A673 (cell line): ENCODE measurements at places on chromosomes 1 and 21.

DNA sequence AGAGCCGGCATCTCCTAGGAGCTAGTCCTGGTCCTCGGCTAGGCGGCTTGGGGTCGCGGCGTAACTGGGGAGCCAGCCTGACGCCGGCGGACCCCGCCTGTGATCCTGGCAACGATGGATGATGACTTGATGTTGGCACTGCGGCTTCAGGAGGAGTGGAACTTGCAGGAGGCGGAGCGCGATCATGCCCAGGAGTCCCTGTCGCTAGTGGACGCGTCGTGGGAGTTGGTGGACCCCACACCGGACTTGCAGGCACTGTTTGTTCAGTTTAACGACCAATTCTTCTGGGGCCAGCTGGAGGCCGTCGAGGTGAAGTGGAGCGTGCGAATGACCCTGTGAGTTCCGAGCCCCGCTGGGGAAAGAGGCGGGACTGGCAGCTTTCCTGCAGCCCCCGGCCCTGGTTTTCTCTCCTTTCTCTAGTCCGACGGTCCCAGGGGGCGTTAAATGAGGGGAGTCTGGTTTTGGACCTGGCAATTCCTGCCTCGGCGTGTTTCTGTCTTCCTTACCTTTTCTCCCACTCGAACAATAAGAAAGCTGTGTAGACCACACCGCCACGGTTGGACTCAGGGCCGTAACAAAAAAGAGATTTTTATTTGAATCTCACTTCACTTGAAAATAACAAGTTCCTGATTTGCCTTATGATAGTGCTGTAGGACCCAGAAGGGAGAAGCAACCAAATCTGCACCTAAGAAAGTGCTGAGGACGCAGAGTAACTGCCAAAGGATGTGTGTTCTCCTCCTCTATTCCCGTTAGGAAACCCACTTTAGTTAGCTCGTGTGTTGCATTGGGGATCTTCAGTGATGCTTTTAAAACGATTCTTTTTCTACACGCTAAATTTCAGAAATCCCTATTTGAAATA is at the start of gene SPRTN:
Gene SPRTN (plus strand): TSS at position 24 of the 859 bp plus-strand sequence. CDS start 91 bp downstream, at position 115.
- DNase-seq = peak; percentile 21

DNA sequence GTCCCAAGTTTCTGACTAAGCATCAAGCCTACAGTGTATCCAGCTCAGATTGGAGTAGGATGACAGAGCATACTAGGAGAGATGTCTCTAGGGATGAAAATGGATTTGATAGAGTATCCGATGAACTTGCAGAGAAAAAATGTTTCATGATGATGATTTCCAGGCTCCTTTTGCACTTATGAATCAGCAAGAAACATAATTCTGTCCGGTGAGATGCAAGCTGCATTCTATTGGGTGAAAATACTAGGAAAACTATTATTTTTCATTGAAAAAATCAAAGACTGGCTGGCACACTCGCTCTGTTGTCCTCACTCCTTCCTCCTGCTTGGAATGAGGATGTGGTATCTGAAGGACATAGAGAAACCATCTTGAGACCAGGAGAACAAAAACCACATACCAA is 35.4 kb upstream of the RAB3GAP2 start:
- no peak for DNase-seq

DNA sequence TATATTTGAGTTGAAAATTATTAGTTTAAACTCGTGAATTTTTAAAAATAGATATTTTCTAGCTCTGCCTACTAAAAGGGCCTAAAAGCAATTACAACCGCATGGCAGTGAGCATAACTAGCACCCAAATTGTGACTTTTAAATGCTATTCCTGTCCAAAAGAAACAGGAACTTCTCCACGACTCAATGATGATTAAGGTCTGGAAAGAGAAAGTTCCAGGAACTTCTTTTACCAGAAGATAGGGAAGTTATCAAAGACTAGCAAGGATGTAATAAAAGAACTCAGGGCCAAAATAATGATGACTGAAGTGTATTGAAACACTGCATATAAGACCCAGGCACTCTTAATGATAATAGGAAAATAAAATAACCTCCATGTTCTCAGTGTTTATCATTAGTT is 313.0 kb downstream of the PLPP3 start:
- DNase-seq = no peak

DNA sequence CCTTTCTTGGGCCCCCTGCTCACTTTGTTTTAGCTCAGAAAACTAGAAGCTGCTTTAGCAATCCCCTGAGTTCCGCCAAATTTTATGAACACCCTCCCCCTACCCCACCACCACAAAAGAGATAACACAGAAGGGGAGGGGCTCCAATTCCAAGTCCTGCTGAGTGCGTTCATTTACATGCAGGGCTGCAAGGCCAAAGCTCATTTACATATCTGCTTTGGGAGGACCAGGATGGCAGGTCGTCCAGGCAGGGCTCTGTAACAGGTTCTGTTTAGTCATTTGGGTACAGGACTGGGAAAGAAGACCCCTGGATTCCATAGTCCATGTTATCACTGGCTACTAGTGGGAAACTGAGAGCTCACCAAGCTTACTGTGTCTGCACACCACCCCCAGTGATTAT is 35.9 kb upstream of the KIF21B start:
- DNase-seq = no peak

- DNase-seq = no peak
Measured at GRCh38 chr1:186303911-186304310, 71.1 kb downstream of the TPR start.

- DNase-seq = peak; percentile 62
Measured at GRCh38 chr21:38813547-38813946, 7.8 kb downstream of the ETS2 start.

- DNase-seq = no peak
Measured at GRCh38 chr1:75764057-75764655, 21.9 kb upstream of the RABGGTB start.

- no peak for DNase-seq
Measured at GRCh38 chr1:113124366-113124765, 51.4 kb downstream of the LRIG2 start.

GRCh38 chr1:78722521-78722920 is 72.9 kb downstream of the IFI44 start:
- DNase-seq = no peak

GRCh38 chr1:77779529-77780281 is at the start of gene MIGA1:
TSS of gene MIGA1 (plus strand) at chr1:77779649. CDS start at chr1:77783253, 3,604 bp downstream.
- DNase-seq = peak; percentile 94

DNA sequence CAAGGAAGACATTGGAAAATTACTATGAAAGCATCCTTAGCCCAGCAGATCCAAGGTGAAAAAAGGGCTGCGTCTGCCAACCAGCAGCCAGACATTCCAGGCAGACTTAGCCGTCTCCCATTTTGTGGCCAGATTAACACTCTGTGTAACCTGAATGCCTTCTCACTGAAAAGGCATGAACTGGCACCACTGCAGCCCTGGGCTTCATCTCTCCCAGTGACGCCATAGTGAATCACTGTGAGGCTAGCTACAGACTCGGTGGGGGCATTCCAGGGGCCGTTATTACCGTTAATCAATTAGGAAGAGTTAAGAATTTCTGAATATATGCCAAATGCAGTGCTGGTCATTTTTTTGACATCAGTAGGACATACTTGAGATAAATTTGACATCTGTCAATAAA is 627.4 kb downstream of the LMO4 start:
- no peak for DNase-seq

GRCh38 chr1:61975638-61976037 is 219.0 kb upstream of the L1TD1 start:
- no peak for DNase-seq

- no peak for DNase-seq
Measured at GRCh38 chr1:110163591-110163990, 13.3 kb downstream of the SLC6A17 start.

DNA sequence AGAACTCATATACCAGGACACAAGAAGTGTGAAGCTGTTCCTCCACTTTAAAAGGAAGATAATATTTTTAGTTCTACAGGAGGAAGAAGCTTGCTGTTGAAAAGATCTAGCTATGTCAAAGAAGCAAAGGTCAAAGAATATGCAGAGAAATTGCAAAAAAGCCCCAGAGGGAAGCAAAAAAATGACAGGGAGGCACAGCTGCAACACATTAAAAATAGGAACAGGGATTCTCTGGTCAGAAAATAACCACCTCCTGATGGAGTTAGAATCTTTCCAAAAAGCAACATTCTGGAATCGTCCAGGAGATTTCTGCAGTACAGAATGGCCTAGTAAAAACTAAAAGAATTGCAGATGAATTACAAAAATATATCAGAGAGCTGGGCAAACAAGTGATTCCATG is 238.9 kb upstream of the PRMT6 start:
- DNase-seq = no peak

- no peak for DNase-seq
Measured at GRCh38 chr1:46486432-46487015, 3.1 kb upstream of the DMBX1 start.

GRCh38 chr1:51690285-51690961 is 73.5 kb downstream of the OSBPL9 start:
- DNase-seq = no peak

DNA sequence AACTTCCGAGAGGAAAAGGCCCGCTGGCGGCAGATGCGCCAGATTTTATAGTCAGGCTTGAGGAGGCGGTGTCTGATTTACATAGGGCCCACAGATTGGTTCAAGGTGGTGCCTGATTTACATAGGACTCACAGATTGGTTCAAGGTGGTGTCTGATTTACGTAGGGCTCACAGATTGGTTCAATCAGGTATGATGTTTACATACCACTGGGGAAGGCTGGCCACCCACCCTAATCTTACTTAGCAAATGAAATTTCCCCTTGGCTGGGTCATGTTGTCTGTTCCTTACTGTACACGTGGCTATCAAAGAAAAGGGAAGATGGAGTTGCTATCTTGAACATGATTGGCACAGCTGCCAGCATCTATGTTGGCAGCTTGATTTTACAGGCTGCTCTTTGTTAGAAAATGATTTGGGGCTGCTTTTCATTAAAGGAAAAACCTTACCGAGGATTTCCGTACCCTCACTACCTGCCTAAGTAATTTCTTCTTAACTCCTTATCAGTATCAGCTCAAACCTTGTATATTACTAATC is 96.3 kb downstream of the SETD4 start:
- DNase-seq = peak; percentile 82

DNA sequence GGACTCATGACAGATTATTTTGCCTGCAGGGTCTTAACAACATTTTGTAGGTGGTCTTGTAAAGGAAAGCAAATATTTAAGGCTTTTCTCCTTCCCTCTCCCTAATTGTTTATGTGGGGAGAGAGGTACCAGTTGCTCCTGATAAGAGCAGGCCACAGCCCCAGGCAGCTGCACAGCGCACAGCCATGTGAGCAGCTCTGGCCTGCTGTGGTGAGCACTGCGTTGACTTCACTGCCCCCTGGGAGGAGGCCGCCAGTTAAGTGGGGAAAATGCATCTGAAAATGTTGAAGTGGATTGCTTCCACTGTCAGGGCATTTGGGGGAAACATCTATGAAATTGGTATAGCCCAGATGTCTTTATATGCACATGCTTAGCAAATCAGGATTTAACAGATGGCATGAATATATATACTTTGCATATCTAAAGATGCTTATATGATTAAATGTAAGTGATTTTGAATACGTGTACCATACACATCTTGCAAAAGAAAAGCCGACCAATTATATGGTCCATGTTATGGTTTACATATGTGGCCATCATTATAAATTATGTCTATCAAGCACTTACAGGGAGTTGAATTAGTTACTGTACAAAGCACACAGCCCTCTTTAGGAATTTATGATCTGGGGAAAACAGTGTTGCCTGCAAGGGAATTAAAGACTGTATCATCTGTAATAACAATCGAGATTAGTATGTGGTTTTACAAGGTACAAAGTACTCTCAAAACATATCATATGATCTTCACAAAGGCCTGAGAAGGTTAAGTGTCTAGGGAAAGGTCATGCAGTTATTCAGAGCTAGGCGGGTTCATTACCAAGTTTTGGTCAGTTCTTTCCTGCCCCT is 132.1 kb downstream of the RHOU start:
- no peak for DNase-seq

GRCh38 chr1:167714098-167714438 is 7.7 kb upstream of the MPZL1 start:
- no peak for DNase-seq

GRCh38 chr1:30919025-30919881 is 10.7 kb upstream of the SDC3 start:
- DNase-seq = peak; percentile 55

DNA sequence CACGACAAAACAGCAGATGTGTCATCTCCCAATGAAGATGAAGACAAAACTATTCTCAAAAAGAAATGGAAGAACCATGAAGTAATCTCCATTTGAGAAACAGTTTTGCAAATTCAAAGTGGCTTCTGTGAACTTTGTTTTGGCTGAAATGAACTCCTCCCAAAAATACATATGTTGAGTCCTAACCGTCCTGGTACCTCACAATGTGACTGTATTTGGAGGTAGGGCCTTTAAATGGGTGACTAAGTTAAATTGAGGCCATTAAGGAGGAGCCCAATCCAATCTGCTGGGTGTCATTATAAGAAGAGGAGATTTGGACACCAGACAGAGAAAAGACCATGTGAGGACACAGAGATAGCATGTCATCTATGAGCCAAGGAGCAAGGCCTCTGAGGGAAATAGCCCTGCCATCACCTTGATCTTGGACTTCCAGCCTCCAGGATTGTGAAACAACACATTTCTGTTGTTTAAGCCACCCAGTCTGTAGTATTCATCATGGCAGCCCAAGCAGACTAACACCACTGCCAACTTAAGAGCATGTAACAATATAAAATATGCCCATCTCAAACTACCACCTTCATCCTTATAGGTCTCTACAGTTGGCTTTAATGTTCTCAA is 38.3 kb upstream of the KCNE1 start:
- no peak for DNase-seq

GRCh38 chr1:67832737-67833601 is at the start of gene GNG12:
TSS of gene GNG12 (minus strand) at chr1:67833467. CDS start at chr1:67707686, 125,781 bp downstream.
- DNase-seq = peak; percentile 76

DNA sequence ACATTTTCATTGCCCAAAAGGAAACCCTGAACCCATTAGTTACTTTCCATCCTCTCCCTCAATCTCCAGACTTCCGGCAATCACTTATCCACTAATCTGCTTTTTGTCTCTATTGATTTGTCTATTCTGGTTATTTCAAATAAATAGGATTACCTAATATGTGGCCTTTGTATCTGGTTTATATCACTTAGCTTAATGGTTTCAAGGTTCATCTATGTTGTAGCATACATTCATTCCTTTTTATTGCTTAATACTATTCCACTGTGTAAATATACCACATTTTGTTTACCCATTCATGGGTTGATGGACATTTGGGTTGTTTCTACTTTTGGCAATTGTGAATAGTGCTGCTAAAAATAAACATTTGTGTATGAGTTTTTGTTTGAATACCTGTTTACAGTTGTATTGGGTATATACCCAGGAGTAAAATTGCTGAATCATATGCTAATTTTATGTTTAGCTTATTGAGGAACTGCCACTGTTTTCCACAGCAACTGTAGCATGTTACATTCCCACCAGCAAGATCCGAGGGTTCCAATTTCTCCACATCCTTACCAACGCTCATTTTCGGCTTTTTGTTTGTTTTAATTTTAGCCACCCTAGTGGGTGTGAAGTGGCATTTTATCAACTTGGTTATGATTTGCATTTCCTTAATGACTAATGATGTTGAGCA is 2.5 kb upstream of the SLC25A44 start:
- no peak for DNase-seq

GRCh38 chr1:49104575-49104974 is 327.9 kb upstream of the BEND5 start:
- peak; percentile 4 for DNase-seq

- no peak for DNase-seq
Measured at GRCh38 chr1:201983380-201983805, 945 bp downstream of the RNPEP start.
